ENCODE measurements at places on chromosomes 1 and 21.
A peak's percentile ranks its signal among the peaks of the same experiment; 100 is the strongest.

- no peak for DNase-seq
These were observed 26.5 kb downstream of the SCCPDH start for GRCh38 chr1:246750752-246751151.

DNA sequence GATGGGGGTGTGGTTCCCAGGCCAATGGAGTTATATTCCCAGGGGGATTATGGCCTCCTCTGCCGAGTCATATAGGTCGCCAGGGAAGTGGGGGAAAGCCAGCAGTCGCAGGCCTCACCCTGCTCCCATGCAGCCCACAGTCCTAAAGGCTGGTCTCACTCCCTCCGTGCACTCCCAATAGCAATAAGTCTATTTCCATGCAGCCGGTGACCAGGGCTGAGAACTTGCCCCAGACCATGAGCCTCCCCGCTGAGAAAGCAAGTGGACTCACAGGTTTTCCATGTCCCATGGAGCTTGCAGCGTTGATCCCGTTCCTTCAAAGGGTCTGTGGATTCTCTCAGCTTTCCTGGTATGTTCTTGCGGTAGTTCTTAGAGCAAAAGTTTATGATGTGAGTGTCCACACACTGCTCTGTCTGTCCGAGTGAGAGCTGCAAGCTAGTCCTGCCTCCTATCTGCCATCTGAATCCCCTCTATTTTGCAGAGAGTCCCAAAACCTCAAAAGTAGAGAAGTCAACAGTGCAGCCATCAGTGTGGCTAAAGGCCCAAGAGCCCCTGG is 81.7 kb upstream of the TMPRSS2 start:
- DNase-seq = no peak

DNA sequence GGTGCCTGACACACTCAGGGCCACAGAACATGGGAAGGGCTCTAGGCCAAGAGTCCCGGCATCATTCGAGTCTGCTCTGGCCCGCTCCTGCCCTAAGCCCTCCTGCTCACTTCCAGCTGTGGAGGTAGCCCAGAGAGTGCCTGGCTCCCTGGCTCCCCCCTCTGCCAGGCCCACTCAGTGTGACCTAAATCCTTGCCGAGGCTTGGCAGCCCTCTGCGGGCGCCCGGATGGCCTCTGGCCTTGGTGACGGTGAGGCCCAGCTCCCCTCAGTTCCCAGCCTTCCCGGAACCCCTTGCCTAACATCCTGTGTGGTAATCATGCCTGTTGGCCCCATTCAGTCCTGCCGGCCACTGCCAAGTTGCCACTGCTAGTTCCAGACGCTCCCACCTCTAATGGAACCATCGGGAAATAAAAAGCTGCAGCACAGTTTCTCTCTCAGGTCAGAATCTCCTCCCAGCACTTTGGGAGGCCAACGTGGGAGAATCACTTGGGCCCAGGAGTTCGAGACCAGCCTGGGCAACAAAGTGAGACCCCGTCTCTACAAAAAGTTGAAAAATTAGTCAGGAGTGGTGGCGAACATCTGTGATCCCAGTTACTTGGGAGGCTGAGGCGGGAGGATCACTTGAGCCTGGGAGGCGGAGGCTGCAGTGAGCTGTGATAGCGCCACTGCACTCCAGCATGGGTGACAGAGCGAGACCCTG is 1.2 kb upstream of the H6PD start:
- DNase-seq = no peak

- DNase-seq = no peak
These were observed 388.7 kb downstream of the USH2A start for GRCh38 chr1:216034506-216034905.

GRCh38 chr1:63343922-63344321 is 21.6 kb downstream of the FOXD3 start:
- DNase-seq = no peak

GRCh38 chr1:113046569-113046968 is 26.4 kb upstream of the LRIG2 start:
- no peak for DNase-seq

DNA sequence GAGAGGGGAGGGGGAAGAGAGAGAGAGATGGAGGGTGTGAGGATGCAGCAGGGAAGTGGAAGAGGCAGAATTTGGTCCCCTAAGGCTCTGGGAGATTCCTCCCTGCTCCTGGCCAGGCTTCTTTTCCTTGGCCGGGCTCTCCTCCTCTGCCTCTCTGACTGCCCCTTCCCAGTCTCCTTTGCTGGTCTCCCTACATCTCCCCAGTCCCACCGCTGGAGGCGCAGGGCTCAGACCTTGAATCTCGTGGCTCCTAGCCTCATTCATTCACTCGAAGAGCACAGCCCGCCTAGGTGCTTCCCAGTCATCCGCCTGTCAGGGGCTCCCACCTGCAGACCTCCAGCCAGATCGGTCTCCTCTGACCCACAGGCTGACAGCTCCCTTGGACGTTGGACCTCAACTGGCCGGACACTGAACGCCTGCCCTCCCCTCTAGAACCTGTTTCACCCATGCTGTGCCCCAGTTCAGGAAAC is 76.5 kb downstream of the VWA5B1 start:
- DNase-seq = peak; percentile 18

DNA sequence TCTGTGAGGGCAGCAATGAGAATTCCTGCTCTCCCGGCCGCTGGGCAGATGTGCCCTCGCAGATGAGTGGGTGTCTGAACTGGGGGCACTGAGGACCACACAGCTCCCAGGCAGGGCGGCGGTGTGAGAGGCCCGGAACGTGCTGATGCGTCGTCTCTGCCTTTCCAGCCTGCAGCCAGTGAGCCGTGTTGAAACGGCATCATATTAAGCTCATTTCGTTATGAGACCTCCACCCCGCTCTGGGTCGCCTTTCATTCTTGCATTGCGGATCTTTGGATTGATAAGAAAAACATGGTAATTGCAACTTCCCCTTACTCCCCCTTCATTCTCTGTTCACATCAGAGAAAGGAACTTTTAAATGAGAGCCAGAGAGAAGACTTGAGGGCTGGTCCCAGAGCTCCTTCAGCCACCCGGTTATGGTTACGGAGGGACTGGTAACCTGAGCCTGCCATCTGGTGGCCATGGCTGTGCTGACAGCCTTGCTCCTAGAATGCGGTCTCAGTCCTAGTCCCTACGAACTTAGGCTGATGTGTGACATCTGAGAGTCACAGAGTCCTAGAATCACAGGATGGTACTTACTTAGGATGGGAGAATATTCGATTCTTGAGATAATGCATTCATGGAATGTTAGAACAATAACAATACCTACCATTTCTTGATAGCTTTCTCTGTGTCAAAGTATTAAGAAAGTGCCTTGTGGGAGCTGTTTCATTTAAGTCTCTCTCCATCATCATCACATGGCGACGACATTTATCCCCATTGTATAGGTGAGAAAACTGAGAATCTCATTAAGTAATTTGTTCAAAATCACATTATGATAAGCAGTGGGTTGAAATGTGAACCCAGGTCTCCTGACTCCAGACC is 271.0 kb downstream of the TRABD2B start:
- DNase-seq = peak; percentile 66

DNA sequence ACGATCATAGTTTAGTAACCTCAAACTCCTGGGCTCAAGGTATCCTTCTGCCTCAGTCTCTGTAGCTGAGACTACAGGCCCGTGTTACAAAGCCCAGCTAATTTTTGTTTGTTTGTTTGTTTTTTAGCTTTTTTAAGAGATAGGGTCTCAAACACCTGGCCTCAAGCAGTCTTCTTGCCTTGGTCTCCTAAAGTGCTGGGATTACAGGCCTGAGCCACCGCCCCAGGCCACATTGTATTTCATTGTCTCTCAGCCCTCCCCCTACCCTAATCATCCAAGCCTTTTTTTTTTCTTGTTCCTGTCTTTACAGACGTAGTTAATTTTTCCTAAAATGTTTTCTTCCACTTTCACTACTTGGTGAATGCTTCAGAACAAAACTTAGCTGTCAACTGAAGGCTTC is 5.4 kb downstream of the CDC7 start:
- no peak for DNase-seq

DNA sequence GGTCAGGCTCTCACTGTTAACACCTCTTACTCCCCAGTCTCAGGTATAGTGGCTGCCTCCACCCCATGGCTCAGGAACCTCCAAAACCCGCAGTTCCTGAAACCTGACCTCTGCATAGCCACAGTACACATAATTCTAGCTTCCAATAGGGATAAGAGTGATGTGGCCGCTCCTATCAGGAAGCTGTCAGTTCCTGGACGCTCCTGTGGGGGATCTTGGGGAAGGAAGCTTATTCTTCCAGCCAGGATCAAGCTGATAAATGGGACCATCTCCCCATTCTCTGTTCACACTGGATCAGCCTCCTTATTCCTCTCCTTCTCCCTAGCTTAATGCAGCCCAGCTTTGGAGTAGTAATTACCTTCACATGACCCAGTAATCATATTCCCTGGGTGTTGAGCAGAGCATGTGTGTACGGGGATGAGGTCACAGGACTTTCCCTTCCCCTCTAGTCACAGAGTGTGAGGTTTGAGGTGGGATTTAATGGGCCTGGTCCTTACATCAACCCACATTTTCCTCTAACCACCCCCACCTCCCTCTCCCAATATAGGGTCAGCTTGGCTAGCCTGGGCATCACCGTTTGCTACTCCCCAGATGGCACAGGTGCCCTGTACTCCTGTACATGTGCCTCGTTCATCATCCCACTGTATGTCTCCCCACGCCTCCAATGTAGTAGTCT is 7.0 kb upstream of the POU3F1 start:
- no peak for DNase-seq

- DNase-seq = no peak
These were observed 162.3 kb upstream of the CAMK1G start for GRCh38 chr1:209421186-209421585.

GRCh38 chr1:240029418-240029817 is 62.3 kb upstream of the FMN2 start:
- DNase-seq = no peak
